ENCODE measurements at places on chromosomes 5 and 9. TPM values are rescaled to one million over a fixed set of nuclear protein-coding genes. Genes with fewer than 3 reads are reported as not detected.

- H3K4me3 ChIP-seq, result no peak overlapping the region
- no peaks in the 10 kb centered on the region for H3K27me3 ChIP-seq
- H3K36me3 ChIP-seq, result no peaks in the 10 kb centered on the region
- H3K27ac ChIP-seq, result no peak overlapping the region
- H3K4me1 ChIP-seq, result no peaks in the 10 kb centered on the region
Observed at GRCh38 chr9:111743275-111743674, 51.5 kb downstream of the SHOC1 start.

The IFNA1 gene
- total RNA-seq, result not detected

- no peaks in the 10 kb centered on the region for H3K36me3 ChIP-seq
- H3K27ac ChIP-seq, result no peak overlapping the region
- DNase-seq, result no peak
- H3K4me1 ChIP-seq, result no peaks in the 10 kb centered on the region
Observed at GRCh38 chr5:136191304-136192014, 1.5 kb downstream of the SMIM32 start.

The FOXI1 gene
- not detected for total RNA-seq

The PCDHGA3 gene
- total RNA-seq, result 0.26 TPM

DNA sequence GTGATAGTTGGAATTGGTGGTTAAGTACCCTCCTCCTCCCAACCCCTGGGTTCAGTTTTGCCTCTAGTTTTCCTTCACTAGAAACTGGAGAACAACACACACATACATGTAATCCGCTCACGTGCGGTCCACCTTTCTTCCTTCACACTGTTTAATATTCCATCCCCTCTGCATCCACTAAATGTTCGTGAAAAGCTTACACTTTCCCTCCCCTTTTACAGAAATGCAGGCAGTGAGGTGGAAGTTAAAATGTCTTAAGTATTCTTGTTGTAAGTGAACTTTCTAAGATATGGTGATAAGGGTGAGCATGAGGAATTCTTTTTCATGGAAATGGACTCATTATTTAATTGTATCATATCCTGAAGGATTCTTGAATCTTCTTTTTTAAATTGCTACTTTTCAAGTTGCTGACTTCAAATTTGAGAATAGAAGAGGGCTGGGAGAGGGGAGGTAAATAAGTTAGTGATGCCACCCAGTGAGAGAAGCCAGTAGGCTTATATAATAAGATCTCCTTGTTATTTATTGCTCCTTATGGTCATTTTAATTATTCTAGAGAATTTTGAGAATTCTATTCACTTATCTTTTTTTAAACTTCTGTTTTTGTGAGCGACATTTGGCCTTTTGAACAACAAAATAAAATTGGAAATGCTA, 90.2 kb downstream of the TLE4 start:
- no peak overlapping the region for H3K4me3 ChIP-seq
- H3K27ac ChIP-seq, result no peak overlapping the region
- H3K36me3 ChIP-seq, result no peaks in the 10 kb centered on the region
- DNase-seq, result no peak
- peaks cover 21% of the 10 kb centered on the region for H3K4me1 ChIP-seq
- H3K27me3 ChIP-seq, result no peaks in the 10 kb centered on the region

DNA sequence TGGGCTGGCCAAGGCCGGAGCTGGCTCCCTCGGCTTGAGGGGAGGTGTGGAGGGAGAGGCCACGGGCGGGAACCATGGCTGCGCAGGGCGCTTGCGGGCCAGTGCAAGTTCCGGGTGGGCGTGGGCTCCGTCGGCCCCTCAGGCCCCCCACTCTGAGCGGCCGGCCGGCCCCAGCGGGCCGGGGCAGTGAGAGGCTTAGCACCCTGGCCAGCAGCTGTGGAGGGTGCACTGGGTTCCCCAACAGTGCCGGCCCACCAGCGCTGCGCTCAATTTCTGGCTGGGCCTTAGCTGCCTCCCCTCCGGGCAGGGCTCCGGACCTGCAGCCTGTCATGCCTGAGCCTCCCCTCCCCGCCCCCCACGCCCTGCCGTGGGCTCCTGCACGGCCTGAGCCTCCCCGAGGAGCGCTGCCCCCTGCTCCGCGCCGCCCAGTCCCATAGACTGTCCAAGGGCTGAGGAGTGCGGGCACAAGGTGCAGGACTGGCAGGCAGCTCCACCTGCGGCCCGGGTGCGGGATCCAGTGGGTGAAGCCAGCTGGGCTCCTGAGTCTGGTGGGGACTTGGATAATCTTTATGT, 184.2 kb downstream of the ATPSCKMT start:
- H3K4me3 ChIP-seq, result no peak overlapping the region
- H3K4me1 ChIP-seq, result no peaks in the 10 kb centered on the region
- DNase-seq, result no peak
- H3K36me3 ChIP-seq, result no peaks in the 10 kb centered on the region
- no peaks in the 10 kb centered on the region for H3K27me3 ChIP-seq

DNA sequence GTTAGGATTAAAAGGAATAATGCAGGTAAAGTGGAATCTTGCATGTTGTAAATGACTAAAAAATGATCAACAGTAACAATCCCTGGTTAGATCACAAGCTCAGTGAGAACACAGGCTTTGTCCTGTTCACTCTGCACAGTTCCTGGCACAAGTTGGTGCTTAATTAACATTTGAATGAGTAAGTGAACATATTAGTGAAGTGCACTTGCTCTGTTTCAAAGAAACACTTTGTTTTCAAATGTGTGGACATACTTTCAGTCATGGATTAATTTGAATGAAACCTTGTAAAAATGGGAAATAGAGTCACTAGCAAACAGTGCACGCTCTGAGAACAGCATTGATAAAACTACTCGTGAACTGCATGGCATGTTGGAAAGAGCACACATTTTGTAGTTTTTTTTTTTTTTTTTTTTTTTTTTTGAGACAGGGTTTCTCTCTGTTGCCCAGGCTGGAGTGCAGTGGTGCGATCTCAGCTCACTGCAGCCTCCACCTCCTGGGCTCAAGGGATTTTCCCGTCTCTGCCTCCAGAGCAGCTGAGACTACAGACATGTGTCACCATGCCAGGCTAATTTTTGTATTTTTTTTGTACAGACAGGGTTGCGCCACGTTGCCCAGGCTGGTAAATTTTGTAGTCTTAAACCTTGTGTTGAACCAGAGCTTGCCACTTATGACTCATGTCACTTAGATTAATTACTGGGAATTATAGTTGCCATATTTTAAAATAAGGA, 159.9 kb downstream of the LURAP1L start:
- H3K27ac ChIP-seq, result no peak overlapping the region
- H3K36me3 ChIP-seq, result no peaks in the 10 kb centered on the region
- H3K27me3 ChIP-seq, result no peaks in the 10 kb centered on the region

The BRINP1 gene
- not detected for total RNA-seq

DNA sequence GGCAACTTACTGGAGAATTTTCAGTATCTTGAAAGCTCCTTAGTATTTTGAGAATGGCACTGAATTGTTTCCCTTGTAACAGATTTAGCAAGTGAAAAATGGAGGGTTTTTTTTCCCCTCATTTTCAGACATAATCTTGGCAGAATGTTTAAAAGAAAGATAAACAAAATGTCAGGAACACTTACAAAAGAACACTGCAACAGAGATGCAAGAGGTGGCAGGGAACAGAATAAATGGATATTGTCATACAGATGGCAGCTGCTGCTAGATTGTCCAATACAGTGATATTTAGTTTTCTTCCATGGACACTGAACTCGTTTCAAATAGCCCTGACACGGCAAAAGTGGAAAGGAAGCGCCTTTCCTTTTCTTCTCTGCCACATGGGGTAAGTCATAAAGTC, 76.9 kb upstream of the ZNF608 start:
- no peak overlapping the region for H3K27ac ChIP-seq
- H3K4me1 ChIP-seq, result no peaks in the 10 kb centered on the region
- DNase-seq, result no peak
- no peak overlapping the region for H3K4me3 ChIP-seq

DNA sequence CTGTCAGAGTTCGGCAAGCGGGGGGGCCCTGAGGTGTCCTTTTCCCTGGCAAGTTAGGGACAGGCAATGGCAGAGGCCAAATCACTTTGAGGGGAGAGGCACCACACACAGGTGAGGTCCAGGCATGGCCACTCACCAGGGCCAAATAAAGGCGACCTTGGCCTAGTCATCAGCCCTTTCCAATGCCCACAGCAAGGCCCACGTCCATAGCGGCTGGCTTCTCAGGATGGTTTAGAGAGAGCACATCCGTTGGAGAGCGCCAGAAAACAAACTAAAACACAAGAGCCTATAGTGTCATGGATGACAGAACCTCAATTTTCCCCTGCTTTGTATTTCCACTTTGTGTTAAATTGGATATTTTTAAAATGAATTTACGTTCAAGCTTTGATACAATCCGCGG, 7.0 kb downstream of the CCNJL start:
- DNase-seq, result no peak
- H3K36me3 ChIP-seq, result no peaks in the 10 kb centered on the region
- peaks cover 4% of the 10 kb centered on the region for H3K27me3 ChIP-seq
- H3K4me3 ChIP-seq, result no peak overlapping the region

Measured in CD4-positive, alpha-beta memory T cell (primary cell).